ENCODE measurements at places on chromosomes 6 and 20.
A peak's percentile ranks its signal among the peaks of the same experiment; 100 is the strongest.

GRCh38 chr20:2932498-2932897 lies 59.2 kb downstream of the PTPRA start:
- DNase-seq: peak; percentile 48

DNA sequence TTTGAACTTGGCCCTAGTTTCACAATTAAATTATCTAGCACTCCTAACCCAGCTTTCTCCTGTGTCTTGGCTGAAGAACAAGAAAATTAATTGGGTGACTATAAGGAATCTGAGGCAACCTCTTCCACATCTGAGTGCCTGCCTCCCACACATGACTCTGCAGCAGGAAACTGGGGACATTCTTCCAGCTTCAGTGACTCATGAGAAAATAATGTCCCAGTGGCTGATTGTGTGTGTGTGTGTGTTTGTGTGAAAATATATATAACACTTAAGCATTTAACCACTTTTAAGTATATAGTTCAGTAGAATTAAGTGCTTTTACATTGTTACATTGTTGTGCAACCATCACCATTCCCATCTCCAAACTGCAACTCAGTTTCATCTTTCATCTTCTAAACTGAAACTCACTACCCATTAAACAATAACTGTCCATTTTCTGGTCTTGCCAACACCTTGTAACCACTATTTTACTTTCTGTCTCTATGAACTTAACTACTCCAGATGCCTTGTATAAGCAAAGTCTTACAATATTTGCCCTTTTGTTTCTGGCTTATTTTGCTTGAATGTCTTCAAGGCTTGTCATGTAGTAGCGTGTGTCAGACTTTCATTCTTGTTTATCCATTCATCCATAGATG lies 8.7 kb downstream of the TRIM38 start:
- DNase-seq: no peak

- no peak for DNase-seq
Measured at GRCh38 chr6:56169366-56169765, 78.0 kb downstream of the COL21A1 start.

GRCh38 chr6:72205500-72205899 lies 319.1 kb downstream of the RIMS1 start:
- DNase-seq: no peak

- DNase-seq: no peak
Measured at GRCh38 chr6:5659467-5659866, 347.3 kb downstream of the NRN1 start.

GRCh38 chr6:40631744-40632143 lies 44.6 kb upstream of the LRFN2 start:
- peak; percentile 21 for DNase-seq

DNA sequence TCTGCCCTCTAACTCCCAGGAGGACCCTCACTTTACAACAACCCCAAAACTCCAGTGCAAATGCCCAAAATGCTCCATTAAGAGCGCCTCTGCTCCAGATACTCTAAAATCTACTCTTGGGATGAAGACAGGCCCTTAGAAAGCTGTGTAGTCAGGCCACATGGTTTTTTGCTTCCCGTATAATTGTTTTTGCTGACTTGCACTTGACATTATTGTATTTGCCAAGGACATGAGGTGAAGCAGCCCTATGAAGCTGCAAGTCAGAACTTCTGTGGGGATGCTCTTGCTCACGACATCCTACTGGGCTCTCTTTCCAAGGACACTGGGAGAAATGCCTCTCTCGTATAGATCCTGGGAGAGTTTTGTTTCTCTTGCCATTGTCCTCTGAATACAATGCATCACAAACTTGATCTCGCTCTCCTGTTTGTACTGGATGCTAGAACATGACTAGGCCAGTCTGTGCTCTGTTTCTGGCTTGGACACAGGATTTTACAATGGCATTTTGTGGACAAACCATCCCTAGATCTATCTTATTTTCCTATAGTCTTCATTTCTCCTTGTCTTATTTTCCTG lies 177.2 kb upstream of the DTNBP1 start:
- no peak for DNase-seq

GRCh38 chr6:37862992-37863391 lies 43.5 kb downstream of the ZFAND3 start:
- no peak for DNase-seq

DNA sequence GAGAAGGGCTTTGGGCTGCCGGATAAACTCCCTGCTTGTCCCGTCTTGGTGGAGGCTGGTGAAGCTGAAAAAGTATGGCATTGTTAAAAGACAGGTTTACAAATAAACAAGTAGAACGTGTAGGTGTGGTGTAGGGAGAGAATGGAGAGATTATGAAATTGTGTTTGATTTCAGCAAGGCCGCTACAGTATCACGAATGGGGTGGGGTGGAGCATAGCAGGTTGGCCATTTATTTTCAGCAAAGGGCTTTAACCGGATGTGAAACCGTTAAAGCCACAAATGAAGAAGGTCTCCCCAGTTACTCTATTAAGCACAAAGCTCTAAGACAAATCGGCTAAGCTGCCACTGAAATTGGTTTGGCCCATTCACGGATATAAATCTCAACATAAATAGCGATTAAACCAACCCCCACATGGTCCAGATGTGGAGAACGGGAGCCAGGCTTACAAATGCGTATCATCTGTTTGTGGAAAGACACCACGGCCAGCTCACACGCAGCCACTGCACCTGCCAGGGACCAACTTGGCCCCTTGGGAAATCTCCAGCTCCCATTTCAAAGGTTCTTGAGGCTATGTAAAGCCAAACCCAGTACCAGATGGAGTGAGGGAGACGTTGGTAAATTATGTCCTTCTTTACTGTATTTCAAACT lies 94.0 kb downstream of the ZMYND8 start:
- no peak for DNase-seq

GRCh38 chr6:31776485-31776988 lies 591 bp downstream of the VWA7 start:
- no peak for DNase-seq

DNA sequence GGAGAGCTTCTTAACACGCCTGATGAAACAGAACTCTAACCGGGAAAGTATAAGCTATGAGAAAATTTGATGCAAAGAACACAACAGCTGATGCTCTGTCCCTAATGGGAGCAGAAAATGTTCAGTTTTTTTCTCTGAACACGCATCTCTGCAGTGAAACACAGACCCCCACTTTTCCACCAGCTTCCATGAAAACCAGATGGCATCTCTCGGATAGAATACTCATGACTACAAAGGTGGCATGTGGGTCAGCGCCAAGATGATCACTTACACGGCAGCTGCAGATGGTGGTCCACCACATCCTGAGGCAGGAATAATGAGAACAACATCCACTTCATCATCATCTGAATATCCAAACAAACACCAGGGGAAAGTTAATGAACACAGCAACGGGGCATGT lies 85.2 kb upstream of the CNR1 start:
- peak; percentile 12 for DNase-seq

DNA sequence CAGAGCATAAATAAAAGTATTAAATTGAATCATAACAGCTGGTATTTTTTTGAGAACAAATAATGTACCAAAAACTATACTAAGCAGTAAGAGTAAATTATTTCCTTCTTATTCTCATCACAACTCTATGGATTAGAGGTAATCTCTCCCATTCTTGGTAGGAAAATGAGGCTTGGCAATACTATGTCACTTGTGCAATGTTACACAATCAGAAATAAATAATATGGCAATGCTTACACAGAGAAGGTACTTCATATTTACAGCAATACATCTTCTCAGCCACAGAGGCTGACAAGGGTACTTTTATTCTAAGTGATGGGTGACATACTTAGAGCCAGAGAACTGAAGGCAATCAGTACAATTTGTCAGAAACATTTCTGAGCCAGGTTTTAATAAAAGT lies 3.9 kb downstream of the DST start:
- no peak for DNase-seq

GRCh38 chr6:169931261-169931660 lies 179.8 kb downstream of the ERMARD start:
- DNase-seq: no peak

DNA sequence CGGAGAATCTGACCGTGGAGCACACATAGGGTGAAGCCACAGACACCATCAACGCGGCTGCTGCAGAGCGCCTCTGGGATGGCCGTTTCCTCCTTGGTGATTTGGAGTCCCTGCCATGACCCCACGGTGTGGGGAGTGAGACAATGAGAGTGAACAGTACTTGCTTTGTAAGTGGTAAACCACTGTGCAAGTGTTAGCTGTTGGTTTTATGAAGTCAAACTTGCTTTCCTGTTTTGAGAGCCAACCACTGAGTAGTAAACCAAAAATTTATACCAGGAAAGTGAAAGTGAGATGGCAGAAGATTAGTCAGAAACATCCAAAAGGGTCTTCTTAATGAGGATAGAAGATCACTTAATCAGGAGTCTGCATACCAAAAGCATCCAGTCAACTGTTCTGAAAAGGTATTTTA lies 160.7 kb downstream of the FOXC1 start:
- no peak for DNase-seq

DNA sequence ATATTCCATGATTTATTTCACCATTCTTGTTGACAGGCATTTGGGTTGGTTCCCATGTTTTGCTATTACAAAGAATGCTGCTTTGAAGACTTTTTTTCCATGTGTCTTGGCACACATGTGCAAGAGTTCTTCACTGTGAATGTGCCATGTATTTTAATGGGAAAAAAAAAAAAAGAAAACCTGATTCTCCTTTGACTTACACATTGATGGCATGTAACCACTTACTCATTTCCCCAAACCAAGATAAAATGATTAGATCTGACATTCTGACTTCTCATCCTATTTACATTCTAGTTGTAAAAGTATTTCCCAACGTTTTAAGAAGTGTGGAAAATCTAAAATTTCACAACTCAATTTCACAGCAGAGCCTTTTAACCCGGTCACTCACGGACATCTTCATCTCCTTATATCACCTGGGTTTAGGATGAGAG lies 4.4 kb downstream of the CAP2 start:
- no peak for DNase-seq

- no peak for DNase-seq
Measured at GRCh38 chr20:24782801-24783630, 166.1 kb upstream of the CST7 start.

DNA sequence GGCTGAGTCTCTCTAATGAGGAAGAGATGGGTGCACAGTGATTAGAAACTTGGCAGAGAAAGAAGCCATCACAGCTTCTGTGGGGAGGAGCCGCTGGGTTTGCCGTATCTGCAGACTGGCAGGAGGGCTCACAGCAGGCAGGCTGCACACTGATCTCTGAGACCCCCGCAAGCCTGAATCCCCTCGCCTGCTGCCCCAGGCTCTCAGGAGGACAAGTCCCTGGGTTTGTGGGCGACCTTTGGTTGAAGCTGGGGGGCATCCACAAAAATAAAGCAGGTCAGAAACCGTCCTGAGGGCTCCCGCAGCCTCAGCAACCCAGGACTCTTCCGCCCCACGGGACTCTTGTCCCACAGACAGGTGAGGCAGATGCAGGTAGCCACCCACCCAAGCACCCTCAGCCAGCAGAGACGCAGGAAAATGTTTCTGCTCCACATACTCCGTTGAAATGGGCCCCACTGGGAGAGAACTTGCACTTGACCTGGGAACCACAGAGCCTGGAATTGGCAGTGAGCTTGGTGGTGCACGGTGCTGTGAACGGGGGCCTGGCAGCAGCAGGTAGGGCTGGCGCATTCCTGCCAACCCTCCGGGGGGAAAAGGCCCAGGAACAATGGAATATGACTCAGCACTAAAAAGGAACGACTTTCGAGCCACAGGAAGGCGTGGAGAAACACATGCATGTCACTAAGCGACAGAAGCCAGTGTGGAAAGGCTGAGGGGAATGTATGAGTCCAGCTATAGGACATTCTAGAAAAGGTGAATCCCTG lies 89.9 kb downstream of the YTHDF1 start:
- no peak for DNase-seq

- DNase-seq: no peak
Measured at GRCh38 chr6:129267028-129267427, 384.1 kb downstream of the LAMA2 start.

GRCh38 chr20:327186-328026 lies 2.1 kb downstream of the SOX12 start:
- peak; percentile 98 for DNase-seq

DNA sequence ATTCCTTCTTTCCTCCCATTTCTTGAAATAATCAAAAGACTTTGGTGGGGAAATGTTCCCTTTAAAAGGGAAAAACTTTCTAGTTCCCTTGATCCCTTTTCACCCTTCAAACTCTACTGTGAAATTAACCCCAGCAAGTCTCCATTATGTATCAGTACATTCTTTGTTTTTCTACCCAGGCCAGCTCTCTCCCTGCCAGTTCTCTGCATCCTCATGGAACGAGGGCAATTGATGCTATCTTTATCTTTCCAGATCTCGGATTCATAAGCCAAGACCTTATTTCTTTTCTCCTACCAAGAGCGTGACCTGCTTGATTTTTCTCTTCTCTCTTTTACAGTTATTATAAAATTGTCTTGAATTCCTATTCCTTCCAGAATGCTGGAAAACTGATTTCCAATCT lies 75.8 kb downstream of the ADGRB3 start:
- DNase-seq: no peak

- no peak for DNase-seq
Measured at GRCh38 chr6:106159531-106159940, 73.4 kb downstream of the PRDM1 start.

- DNase-seq: no peak
Measured at GRCh38 chr6:170238741-170239565, 51.9 kb downstream of the DLL1 start.

- DNase-seq: peak; percentile 49
Measured at GRCh38 chr6:13194852-13195251, 133.5 kb downstream of the TBC1D7 start.

DNA sequence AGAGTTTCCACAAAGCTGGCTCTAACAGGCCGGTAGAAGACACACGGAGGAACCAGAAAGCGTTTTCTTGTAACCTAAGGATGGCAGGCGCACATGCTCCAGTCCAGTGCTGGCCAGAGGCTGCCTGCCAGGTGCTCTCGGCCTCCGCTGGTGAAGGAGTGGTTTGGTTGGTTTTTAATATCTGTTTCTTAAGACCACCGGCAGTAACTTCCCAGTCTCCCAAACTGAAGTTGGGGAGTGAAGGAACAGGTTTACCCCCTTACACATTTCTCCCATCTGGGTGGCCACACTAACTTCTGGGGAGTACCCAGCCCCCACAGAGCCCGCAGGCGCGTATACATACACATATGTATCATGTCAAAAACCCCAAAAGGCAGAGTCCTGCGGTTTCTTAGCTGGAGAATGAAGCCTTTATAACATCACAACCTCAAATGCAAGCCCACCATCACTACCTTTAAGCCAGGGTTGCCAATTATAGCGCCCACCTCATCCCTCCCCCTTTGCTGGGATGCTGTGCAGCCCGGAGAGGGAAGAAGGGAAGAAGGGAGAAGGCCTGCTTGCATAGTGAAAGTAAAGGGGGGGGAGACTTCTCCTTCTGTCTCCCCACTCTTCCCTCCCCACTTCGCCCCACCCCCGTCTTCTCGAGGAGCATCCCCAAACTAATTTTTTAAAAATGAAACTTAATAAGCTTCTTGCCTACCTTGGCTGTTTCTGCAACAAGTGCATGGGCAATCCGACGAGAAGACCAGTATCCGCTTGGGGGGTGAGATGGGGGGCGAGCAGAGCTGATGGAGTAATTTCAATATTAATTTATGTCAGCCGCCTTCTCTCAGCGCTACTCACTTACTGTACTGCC lies 1.0 kb downstream of the TRERF1 start:
- peak; percentile 44 for DNase-seq
